ENCODE measurements at places on chromosomes 2 and 18.

DNA sequence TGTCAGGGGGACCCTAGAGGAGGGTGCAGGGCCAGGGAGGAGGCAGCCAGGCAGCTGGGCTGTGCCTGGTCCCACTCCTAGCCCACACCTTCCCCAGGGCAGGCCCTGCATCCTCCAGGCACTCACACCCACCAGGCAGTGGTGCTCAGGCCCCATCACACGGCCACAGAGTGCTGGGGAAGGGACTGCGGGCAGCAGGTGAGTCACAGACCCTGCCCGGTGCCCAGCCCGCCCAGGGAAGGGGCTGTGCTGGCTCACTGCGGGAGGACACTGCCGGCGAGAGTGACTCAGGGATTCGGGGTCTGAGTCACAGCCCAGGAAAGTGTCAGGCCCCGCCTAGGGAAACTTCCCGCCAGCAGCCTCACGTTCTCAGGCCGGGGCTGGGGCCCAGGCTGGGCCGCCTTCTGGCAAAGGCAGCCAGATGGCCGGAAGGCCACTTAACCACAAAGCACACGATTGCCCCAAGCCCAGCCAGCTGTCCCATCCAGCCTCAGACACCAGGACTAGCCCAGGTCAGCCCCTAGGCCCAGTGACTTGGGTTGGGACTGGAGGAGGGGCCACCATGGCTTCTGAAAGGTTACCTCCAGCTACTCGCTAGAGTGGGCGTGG is 42.2 kb downstream of the BIN1 start:
- peak; percentile 87 for DNase-seq

- DNase-seq: no peak
Observed at GRCh38 chr2:6810961-6811360, 54.7 kb downstream of the CMPK2 start.

DNA sequence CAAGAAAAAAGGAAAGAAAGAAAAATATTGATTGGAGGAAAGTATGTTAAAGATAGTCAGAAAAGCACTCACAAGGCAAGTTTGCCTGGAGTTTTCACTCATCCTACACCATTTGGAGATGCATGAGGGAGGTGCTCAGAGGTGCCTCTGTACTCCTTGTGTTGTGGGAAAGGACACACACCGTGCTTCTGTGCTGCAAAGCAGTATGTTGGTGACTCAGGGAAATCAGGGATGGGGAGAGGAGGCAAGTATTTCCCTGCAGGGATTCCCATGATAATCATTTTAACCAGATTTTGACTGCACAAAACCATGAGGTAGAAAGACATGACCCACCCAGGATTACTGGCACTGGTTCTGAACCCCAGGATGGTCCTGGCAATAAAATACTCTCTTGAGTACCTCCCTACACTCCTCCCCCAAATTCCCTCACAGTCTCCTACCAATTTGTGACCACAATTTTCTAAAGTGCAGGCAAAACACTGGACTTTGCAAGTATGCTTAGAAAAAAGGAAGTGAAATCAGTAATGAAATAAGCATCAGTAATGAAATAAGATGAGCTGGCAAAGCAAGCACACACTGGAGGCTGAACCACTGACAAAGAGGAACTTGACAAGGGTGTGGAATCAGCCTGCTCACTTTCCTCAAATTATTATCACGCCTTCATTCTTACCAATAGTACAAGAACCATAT is 155.5 kb upstream of the ACVR2A start:
- no peak for DNase-seq

DNA sequence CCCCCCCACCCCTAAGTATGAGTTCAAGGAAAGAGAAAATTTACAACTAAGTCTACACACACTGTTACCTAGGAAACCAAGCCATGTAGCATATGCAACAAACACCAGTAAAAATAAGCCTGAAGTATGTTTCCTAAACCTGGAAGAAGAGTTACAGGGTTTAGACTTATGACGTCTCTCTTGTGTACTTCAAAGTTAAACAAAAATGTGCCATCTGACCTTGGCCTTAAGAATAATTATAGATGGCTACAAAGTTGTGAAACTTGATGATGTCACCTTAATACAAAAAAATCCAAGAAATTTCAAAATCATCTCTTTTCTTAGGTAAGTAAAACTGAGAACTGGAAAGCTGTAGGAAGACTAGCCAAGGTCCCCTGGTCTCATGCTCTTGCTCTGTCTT is 297.6 kb upstream of the NRXN1 start:
- DNase-seq: no peak

DNA sequence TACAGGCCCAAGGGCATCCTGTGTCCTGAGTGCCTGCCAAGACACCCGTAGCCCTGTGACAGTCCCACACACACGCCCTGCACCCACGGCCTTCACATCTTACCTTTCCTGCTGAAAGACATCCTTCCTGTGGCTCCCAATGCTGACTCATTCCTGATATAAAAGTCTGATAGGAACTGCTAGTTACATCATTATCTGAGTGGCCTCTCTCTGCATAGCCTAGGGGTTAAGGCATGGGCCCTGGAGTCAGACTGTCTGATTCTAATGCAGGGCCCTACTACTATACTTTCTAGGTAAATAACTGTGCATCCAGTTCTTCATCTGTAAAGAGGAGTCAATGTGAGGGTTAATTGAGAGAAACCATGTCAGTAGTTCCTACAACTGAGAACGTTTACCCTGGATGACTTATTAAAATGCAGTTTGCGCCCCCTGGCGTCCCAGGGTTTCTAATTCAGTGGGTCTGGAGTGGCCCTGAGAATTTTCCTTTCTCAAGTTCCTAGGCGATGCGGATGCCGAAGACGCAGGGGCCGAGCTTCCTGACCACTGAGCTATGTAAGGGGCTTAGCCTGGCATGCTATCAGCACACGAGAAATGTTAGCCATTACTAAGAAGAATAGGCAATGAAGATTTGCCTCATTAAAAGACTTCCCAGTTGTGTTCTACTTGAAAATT is 6.0 kb upstream of the GPR45 start:
- DNase-seq: peak; percentile 50

- DNase-seq: no peak
Observed at GRCh38 chr18:39870591-39870990, 2084.4 kb upstream of the PIK3C3 start.

DNA sequence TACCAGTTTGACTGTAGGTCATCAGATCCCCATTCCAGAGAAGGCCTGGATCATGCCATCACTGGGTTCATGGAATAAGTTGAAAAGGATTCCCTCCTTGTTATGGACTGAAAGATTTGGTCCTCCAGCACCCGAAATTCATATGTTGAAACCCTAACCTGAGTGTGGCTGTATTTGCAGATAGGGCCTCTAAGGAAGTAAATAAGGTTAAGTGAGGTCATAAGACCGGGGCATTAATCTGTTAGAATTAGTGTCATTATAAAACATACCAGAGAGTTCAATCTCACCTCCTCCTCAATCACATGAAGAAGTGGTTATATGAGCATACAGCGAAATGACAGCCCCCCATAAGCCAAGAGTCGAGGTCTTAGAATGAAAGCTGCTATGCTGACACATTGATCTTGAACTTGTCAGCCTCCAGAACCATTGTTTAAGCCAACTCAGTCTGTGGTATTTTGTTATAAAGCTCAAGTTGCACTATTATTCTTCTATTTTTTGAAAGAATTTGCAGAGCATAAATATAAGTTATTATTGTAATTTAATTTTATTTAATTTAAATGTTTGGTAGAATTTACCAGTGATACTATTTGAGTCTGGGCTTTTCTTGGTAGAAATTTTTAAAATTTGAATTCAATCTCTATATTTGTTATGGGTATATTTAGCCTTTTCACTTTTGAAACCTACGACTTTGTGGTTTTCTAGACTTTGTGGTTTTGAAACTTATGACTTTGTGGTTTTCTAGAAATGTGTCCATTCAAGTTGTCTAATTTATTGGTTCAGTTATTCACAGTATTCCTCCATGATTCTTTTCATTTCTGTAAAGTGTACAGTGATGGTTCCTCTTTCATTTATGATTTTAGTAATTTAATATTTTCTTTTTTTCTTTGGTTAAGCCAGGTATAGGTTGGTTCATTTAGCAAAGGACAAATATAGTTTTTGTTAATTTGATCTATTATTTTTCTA is 1206.7 kb upstream of the CDH2 start:
- DNase-seq: no peak

DNA sequence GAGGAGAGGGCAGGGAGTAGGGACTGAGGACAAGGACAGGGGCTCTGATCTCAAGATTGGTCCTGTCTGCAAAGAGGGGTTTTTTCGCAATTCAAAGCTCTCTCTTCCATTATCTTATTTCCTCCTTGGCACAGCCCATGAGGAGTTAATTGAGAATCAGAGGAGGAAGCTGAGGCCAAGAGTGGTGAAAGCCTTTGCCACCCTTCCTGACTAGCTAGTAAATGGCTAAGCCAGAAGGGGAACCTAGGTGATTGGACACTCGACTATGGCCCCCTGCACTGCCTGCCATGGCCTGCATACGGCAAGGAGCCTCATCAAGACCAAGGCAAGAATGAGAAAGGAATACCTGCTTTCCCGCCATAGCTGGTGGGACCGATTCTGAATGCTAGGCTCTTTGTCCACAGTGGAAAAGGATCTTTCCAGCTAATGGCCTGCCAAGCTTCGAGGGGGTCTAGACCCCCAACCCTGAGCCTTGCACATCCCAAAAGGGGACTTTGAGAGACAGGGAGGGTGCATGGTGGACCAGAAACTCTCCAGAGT is 237.9 kb downstream of the HAUS1 start:
- no peak for DNase-seq

- DNase-seq: no peak
Observed at GRCh38 chr2:109325570-109325969, 196.6 kb downstream of the SH3RF3 start.

DNA sequence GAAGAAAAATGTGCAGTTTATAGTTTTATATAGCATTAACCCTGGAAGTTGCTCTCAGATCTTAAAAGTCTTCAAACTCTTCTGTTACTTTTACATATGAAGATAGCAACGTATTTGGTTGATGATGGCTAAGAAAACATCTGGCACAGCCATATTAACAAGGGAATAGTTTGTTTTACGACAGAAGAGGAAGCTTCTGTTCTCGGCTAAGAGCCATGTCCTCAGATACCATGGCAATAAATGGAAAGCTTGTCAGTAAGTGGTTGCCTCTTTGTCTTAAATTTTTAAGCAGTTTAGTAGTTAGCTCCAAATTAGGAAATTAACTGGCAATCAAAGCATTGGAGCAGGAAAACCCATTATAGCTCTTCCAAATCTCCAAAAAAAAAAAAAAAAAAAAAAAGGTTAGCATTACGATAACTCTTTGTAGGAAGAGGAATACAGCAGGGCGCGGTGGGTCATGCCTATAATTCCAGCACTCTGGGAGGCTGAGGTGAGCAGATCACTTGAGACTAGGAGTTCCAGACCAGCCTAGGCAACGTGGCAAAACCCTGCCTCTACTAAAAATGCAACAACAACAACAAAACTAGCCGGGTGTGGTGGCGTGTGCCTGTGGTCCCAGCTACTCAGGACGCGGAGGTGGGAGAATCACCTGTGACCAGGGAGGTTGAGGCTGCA is 4.5 kb upstream of the STON1 start:
- no peak for DNase-seq

DNA sequence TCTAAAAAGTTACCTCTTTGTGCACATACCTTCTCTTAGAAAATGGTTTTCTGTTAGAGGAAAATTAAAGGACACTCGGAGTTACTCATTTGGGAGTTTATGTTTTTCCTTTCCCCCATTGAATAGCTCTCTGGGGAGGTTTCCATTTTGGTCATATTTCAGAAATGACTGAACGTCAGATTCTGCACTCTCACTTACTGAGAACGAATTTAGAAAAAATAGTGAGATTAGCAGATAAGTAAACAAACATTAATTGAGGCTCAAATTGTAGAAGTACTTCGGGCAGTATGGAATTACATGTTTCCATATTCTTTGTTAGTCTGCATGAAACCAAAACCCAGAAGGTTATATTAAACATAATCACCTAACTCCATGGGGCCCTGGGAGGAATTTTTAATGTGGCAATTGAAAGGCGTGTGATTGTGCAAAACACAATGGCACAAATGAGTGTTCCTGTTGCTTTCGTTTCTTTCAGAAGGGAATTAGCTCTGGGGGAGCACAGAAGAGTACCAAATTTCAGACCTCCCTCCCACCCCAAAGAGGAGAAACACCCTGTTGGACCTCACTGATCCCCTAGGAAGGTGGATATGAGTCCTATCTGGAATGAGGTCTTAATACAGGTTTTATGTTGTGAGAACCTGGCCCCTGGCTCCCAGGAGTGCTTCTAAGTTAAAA is 212.3 kb downstream of the BCL2 start:
- DNase-seq: no peak

DNA sequence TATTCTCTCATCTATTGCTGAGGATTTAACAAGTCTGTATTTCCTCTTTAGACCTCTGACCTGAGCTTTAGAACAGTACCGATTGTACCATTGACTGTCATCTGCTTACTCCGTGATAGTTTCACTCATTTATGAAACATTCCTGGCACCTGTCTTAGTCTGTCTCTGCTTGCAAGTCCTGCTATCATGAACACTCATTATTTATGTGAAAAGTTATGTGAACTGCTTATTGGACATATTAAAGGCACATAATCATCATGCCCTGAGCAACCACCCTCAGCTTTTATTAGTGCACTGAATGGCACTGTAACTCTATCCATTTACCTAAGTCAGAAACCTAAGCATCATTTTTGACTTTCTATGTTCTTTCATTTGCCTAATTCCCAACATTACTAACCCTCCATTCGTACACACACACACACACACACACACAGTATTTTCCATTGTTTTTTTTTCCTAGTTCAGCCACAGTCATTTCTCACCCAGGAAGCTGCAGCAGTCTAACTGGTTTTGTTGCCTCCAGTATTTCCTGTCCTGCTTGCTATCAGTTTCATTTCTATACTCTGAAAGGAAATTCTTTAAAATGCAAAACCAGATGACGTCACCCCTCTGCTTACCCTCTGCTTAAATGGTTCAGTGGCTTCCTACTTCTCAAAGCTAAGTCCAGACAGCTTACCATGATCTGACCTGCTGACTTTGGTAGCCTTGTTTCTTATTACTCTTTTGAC is 146.1 kb downstream of the HAUS1 start:
- DNase-seq: peak; percentile 61

DNA sequence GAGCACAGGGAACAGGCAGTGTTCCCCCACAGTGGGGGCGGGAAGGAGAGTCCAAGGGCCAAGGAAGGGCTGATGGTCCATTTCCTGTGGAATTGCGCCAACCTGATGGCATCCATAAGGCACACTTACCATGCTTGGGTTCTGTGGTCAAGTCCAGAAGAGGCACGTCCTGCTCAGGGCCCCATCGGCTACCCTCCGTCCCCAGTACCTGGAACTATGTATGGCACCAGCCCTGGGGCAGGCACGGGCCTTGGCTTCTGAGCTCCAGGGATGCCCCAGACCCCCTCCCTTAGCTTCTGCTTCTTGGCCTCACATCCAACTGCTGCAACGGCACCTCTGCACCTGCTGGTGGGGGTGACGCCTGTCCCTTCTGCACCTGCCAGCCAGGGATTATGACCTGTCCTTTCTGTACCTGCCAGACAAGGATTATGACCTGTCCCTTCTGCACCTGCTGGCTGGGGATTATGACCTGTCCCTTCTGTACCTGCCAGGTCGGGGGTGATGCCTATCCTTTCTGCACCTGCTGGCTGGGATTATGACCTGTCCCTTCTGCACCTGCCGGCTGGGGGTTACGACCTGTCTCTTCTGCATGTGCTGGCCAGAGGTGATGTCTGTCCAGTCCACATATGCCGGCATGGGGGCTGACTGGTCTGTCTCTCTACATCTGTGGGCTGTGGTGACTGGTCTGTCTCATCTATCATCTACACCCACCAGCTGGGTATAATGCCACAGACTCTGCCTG is 45.4 kb upstream of the SNTG2 start:
- DNase-seq: no peak

GRCh38 chr2:29632018-29632417 is 289.4 kb downstream of the ALK start:
- no peak for DNase-seq

- DNase-seq: no peak
Observed at GRCh38 chr2:228675091-228675490, 493.6 kb upstream of the SPHKAP start.

- DNase-seq: no peak
Observed at GRCh38 chr2:139478165-139478914, 698.1 kb upstream of the NXPH2 start.
